ENCODE measurements at places on chromosomes 2 and 18.

GRCh38 chr2:37916512-37917082 is 8.5 kb upstream of the RMDN2 start:
- no peak for DNase-seq

DNA sequence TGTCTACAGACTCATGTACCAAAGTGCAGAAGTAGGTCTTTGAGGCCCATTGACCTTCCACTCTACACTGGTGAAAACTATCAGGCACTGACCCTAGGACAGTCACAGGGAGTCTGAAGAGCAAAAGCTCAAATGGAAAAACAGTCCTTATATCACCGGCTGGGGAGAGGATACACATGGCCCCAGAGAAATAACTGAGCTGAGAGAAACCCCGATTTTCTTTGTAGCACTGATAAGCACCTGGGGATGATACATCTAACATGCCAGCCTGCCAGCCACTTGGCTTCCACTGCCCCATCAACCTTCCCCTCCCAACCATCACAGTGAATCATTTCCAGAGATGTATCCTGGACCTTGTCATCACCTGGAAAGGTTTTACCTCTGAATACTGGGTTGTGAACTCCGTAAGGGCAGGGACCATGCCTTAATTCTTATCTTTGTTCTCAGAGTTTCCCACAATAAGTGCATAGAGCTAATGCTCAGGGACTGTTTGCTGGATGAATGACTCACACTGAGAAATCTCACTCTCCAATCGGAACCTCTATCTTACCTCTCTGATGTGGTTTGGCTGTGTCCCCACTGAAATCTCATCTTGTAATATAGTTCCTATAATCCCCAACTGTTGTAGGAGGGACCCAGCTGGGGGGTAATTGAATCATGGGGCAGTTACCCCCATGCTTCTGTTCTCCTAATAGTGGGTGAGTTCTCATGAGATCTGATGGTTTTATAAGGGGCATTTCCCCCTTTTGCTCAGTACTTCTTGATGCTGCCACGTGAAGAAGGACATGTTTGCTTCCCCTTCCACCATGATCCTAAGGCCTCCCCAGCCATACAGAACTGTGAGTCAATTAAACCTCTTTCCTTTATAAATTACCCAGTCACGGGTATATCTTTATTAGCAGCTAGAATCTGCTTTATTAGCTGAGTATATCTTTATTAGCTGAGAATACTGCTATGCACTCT is 37.1 kb downstream of the EVA1A start:
- no peak for DNase-seq

DNA sequence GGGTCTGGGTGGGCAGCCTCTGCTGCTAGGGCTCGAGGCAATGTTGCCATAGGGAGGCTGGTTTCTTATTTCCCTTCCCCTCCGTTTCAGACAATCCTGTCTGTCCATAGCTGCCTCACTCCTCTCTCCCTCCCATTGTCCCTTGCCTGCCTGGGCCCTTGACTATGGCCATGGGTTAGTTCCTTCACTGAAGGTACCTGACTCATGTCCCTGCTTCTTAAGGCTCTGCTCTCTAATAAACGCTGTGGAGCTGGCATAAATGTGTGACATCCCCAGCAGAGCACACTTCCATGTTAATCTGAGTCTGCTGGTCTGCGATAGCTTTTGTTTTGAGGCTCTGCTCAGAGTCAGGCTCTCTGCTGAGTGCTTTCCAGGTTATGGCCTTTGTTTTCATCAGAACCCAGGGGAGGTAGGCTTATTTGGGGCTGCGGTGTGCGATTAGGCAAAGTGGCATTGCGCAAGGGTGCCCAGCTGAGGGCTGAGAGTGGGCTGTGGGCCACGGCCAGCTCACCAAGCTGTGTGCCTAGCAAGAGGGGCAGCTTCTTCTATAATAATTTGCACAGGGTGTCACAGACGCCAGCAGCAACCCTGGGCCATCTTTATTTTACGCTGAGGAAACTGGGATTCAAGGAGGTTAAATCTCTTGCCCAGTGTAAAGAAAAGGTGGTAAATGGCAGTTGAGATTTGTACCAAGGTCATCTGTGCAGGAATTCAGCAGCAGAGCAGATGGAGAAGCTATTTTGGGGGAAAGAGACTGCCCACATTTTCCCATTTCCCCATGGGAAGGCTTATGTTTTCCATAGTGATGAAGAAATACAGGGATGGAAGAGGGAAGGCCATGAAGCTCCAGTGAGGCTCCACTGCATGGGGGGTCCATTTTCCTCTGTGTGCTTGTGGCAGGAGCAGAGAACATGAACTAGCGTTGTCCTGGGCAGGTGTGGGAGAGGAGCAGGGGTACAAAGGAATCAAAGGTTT is 25.6 kb downstream of the MRPL33 start:
- DNase-seq = no peak

- no peak for DNase-seq
Observed at GRCh38 chr2:196530910-196531309, 108.6 kb upstream of the CCDC150 start.

GRCh38 chr18:65753520-65753919 is 2.7 kb downstream of the CDH7 start:
- peak; percentile 14 for DNase-seq

DNA sequence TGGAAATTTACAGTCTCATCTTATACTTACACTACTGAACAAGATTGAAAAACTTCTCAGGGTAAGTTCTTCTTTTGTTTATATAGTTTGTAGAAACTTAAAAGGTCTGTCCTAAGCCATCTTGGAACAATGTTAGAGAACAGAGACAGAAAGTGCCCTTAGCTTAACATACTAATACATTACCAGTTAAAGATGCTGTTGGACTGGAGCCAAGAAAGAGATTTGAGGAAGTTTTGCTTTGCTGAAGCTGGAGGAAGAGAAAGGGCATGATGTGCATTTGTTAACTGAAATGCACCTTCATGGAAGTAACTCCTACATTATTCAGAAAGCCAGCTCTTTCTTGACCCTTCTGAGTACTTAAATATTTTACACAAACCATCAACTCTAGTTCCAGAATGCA is 66.5 kb upstream of the TNFRSF11A start:
- DNase-seq = no peak

DNA sequence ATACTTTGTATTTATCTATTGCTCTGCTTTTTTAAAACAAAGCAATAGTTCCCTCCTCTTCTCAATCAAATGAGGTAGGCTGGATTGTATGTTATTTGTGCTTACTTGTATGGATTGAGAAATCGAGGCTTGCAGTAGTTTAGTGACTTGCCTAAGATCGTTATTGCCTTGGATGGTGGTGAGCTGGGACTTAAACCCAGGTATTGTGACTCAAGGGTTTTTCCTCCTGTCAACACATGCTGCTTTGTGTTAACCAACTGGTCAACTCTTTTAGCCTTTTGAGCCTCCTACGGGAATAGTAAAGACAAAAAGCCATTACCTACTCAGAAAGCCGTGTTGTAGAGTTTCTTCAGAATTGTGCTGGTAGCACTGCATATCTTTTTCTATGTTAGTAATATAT is 95.2 kb upstream of the THUMPD2 start:
- DNase-seq = no peak

DNA sequence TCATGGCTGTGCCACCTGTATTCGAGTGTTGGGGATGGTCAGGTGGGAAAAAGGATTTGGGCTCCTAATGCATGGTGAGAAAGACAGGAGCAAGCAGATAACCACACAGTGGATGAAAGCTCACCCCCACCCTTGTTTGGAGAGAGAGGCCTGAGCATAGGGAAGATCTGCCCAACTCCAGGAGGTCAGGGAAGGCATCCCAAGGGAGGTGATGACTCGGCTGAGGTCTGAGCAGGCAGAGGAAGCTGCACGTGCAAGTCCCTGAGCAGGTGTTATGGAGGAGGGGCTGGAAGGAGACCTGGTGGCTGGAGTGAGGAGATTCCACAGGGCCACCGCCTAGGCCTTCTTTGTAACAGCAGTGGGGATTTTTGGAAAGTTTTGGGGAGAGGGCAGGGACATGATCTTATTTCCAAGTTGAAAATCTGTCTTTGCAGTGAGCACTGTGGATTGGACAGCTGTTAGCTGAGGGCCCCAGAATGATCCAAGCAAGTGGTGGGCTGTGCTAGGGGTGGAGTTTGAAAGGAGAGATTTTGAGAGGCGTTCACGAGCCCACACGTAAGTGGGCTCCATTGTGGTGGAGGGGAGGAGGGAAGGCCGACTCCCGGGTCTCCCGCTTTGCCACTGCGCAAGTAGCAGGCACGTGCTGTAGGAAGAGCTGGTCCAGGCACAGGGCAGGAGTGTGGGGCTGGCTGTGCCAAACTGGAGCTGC is 228.5 kb downstream of the GLI2 start:
- no peak for DNase-seq

DNA sequence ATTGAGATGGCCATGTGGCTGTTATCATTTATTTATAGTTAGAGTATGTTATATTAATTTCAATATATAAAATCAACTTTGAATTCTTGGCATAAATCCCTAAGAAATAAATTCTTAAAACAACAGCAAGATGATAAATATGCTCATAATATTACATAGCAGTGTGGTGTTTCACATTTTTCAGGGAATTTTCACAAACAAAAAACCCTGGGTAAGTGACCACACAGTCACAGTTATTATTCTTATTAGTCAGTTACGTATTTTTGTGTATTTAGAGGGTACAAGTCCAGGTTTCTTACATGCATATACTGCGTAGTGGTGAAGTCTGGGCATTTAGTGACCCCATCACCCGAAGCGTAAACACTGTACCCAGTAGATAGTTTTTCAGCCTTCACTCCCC is 289.5 kb upstream of the REV1 start:
- DNase-seq = no peak

GRCh38 chr2:114024326-114024725 is 134.4 kb downstream of the ACTR3 start:
- DNase-seq = no peak

DNA sequence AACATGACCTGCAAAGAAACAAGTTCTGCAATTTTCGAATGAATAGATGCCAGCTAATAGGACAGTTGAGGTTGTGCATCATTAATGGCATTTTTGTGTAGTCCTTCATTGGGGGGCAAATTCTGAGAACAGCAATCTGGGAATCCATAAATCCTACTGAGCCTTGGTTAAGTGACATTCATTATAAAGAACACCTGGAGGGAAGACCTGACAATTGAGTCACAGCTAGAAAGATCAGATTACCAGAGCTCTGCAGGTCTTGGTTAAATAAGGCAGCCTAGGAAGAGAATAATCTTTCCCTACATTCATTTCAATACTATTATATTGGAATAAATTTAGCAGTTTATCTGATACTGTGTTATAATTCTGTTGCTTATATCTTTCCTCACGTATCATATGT is 14.3 kb downstream of the KCNH7 start:
- no peak for DNase-seq

GRCh38 chr2:231745303-231746038 is 35.6 kb downstream of the PDE6D start:
- DNase-seq = no peak

DNA sequence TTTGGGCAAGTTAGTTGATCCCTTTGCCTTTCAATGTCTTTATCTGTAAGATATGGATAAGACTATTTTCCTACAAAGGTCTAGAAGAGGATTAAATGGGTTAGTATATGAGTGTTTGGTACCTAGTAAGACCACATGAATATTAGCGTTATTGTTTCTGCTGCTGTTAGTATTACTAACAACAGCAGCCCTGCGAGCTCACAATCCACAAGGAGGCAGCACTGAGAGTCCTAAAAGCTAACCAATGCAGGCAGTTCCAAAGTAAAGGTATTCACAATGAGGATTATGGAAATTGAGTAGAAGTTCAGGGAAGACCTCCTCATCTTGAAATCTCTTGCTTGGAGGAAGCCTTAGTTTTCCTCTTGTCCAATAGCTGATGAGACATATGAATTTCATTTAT is 248.9 kb downstream of the TDRD15 start:
- no peak for DNase-seq

DNA sequence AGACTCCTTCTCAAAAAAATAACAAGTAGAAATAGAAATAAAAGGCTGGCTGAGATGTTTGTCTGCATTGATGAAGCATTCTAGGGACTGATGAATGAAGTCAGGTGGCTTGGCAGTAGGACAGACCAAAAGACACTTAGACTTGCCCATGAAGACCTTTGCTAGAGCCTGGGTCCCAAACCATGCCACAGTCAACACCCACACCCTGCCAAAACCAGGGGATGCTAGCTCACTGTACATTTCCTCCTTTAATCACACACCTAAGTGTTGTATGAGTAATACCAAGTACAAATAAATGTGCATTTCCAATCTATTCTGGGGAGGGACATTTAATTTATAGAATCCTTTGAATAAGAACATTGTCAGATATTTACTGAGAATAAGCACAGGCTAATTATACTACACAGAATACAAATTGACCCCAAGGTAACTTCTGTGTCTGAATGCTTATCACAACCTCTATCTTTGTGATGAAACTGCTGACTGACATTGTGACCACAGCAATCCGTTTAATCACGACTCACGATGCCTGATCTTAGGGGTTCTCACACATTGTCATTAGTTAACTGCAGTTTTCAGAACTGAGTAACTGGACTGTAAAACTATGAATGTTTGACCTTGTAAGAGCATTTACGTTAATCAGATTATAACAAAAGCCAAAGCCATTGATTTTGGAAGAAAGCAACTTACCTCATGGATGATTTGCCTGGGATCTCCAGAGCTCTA is 10.5 kb upstream of the NOL10 start:
- DNase-seq = no peak

GRCh38 chr2:41496908-41497307 is 550.9 kb upstream of the PKDCC start:
- no peak for DNase-seq

DNA sequence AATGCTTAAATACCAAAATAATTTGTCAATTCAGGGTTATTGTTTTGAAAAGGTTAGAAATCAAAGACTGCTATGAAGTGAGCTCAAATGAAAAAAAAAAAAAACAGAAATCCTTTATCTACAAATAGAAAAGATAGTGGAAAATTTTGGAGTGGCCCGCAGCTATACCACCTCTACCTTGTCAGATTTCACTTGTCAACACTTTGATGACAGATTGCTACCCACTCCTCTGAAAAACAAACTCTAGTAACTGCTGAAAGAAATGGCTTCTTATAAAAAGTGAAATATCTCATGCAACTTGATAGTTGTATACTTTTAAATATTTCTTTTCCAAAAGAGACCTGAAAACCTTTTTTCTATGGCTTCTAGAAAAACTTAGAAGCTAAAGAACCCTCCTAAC is 84.5 kb downstream of the WDPCP start:
- DNase-seq = no peak

DNA sequence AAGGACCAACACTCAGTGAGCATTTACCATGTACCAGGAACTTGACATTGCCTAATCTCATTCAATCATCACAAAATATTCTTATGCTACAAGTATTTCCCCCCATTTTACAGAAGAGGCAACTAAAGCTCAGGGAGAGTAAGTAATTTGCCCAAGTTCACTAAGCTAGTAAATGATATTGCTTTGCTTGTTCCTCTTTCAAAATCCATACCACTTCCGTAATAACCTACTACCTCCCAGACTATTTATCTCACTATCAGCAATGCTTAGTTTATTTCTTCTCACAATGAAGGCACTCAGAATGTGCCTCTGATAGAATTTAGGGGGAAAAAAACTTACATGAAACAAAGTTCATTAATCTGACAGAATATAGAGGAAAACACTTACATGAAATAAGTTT is 1070.9 kb upstream of the FANCL start:
- no peak for DNase-seq

- no peak for DNase-seq
Observed at GRCh38 chr2:75074708-75075107, 116.3 kb downstream of the POLE4 start.

GRCh38 chr2:96164459-96165184 is 19.4 kb upstream of the DUSP2 start:
- DNase-seq = no peak

Measured in NCI-H1417 treated with DMSO at 0.1 percent for 48 hours (cell line).